ENCODE measurements at places on chromosomes 12 and 14. TPM values are rescaled to one million over a fixed set of nuclear protein-coding genes. Genes with fewer than 3 reads are reported as not detected.
A peak's percentile ranks its signal among the peaks of the same experiment; 100 is the strongest.

DNA sequence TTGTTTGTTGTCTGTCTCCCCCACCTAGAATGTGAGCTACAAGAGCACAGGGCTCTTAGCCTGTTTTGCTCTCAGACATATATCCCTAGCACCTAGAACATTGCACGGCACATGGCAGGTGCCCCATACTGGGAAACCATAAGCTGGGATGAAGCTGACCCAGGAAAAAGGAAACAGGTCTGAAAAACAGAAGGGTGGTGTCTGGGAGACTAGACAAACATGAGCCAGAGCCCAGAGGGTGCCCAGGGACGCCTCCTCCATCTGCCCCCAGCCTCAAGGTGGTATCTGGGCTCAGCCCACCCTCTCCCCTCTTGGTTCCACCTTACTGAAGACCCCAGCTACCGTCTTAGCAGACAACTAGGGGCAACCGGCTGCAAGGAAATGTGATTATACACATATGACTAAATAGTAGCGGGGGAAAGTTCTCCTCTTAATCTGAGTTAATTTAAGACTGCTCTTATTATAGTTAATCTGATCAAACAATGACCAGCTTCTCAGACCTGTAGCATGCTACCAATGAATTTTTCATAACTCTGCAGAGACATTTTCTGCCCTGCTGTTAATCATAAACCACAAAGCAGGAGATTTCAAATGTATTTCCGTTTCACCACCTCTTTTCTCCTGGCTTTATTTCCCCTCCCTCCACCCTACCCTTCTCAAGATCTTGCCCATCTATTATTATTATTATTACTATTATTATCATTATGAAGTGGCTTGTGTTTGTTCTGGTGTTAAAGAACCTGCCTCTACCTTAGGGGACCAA is 31.9 kb downstream of the KSR2 start:
- no peak for DNase-seq

Gene PAPOLA
- total RNA-seq: 313 TPM

DNA sequence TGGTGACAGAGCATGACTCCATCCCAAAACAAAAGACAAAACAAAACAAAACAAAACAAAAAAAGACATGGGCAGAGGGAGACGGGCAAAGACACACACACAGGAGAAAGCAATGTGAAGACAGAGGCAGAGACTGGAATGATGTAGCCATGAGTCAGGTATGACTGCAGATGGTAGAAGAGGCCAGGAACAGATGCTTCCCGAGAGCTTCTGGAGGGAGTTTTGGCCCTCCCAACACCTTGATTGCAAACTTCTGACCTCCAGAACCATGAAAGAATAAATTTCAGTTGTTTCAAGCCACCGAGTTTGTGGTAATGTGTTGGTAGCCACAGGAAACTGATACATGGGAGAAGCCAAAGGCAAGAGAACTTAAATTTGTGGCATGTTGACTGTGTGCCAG is 27.1 kb downstream of the VWF start:
- no peak for DNase-seq

Gene GON7
- total RNA-seq: 60.3 TPM

DNA sequence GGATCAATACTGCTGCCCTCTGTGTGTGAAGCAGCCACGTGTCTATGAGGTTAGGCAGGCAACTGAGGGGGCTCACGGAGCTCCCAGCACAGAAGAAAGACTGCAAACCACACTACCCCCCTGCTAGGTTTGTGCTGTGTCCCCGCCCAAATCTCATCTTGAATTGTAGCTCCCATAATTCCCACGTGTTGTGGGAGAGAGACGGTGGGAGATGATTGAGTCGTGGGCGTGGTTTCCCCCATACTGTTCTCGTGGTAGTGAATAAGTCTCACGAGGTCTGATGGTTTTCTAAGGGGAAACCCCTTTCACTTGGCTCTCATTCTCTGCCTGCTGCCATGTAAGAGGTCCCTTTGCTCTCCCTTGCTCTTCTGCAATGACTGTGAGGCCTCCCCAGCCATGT is 68.6 kb downstream of the ACTN1 start:
- peak; percentile 59 for DNase-seq

GRCh38 chr14:50070230-50070629 is 46.1 kb downstream of the VCPKMT start:
- no peak for DNase-seq

- no peak for DNase-seq
These were observed 24.8 kb downstream of the MVK start for GRCh38 chr12:109598428-109598854.

Gene SIX4
- 61.6 TPM for total RNA-seq

Gene KCNA5
- not detected for total RNA-seq

DNA sequence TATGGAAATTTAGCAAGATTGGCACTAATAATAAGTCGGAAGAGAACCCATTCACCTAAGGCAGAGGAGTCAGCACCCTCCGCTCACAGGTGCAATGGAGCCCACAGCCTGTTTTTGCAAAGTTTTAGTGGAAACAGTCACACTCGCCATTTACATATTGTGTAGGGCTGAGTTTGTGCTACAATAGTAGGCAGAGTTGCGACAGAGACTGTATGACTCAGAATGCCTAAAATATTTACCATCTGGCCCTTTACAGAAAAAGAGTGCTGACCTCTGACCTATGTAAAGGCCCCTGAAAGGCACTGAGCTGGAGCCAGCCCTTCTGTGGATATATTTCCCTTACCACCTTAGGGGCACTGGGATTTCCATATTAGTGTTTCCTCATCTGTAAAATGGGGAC is 79.0 kb downstream of the PRIMA1 start:
- DNase-seq: peak; percentile 92

- peak; percentile 90 for DNase-seq
These were observed 65.4 kb downstream of the ACSM4 start for GRCh38 chr12:7369274-7369729.

DNA sequence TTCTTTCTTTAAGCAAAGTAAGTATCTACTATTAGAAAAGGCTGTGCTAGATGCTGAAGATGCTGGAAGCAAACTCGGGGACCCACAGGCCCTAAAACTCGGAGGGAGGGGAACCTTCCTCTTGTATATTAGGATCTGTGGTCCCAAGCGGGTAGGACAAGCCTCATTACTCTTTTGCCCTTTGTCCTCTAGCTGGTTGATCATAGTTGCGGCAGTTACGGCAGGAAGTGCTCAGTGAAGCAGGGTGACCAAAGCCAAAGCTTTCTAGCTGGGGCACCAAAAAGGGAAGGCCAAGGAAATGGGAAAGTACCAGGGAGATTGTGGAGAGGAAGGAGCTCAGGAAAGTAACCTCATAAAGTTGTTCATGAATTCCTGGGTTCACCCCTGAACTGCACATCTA is 76.3 kb downstream of the SCFD1 start:
- no peak for DNase-seq

- DNase-seq: no peak
These were observed 160.0 kb downstream of the BCAT1 start for GRCh38 chr12:24788886-24789285.

- DNase-seq: peak; percentile 42
These were observed 1.7 kb downstream of the WNT1 start for GRCh38 chr12:48979602-48980388.

Gene PSME2
- total RNA-seq: 536 TPM

Gene KRT77
- not detected for total RNA-seq

DNA sequence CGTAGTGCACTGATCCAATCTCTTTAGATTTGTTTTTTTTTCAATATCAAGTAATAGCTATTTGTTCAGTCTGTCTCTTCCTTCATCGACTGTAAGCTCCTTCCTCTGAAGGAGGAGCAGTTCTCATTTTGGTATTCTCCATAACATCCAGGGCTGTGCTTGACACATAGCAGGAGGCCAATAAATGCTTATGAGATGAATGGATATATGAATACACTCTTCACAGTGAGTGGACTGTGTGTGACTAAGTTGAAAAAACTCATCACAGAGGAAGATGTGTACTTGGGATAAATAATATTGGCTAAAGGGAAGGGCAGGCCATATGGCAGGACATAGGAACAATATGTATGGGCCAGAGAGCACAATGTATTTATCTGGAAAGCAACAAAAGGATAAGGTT is 205.3 kb upstream of the PRICKLE1 start:
- DNase-seq: no peak

- DNase-seq: no peak
These were observed 29.8 kb downstream of the ZFYVE21 start for GRCh38 chr14:103745424-103745823.

Gene SLC24A4
- not detected for total RNA-seq

- no peak for DNase-seq
These were observed 58.4 kb upstream of the OTX2 start for GRCh38 chr14:56868660-56869059.

GRCh38 chr12:19227880-19228210 is 98.3 kb downstream of the PLEKHA5 start:
- DNase-seq: no peak

Gene OR6C4
- total RNA-seq: not detected

GRCh38 chr14:26729851-26730250 is 132.0 kb upstream of the NOVA1 start:
- no peak for DNase-seq

GRCh38 chr12:57898308-57898970 is 42.9 kb upstream of the ATP23 start:
- DNase-seq: no peak

DNA sequence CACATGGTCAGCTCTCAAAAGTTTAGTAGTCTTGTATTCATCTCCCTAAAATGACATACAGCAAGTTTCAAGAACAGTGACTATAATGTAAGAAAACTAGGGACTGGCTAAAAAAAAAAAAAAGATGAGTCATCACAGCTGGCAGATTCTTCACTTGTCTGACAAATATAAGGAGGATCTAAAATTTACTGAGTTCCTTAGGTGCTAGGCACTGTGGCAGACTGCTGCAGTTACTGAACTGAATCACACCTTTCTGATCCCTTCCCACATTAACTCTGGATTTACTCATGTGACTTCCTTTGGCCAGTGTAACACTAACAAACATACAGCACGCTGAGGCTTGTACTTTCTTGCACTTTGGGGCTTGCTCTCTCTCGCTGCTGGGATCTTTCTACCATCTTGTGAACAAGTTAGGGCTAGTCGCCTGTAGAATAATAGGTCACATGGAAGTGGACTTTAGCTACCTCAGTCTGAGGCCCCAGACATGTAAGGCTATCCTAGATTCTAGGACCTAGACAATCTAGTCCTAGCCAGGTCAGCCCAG is 32.1 kb downstream of the BAZ1A start:
- DNase-seq: no peak

- DNase-seq: no peak
These were observed 32.6 kb upstream of the PNMA1 start for GRCh38 chr14:73746520-73747378.

Gene NEUROD4
- total RNA-seq: not detected

Gene P3H3
- 3.1 TPM for total RNA-seq

GRCh38 chr12:97452230-97452629 is 10.4 kb upstream of the RMST start:
- no peak for DNase-seq

Gene IQSEC3
- total RNA-seq: not detected

Gene CLEC4D
- not detected for total RNA-seq

Measured in Karpas-422 (cell line).